ENCODE measurements at places on chromosomes 2 and 18. TPM values are rescaled to one million over a fixed set of nuclear protein-coding genes. Genes with fewer than 3 reads are reported as not detected.
A peak's percentile ranks its signal among the peaks of the same experiment; 100 is the strongest.

Gene KYNU
- total RNA-seq, result not detected

Gene ANKRD53
- total RNA-seq, result 0.22 TPM

Gene CTDSP1
- 41.2 TPM for total RNA-seq

Gene LIMS3
- total RNA-seq, result 5.4 TPM

GRCh38 chr2:69456154-69456553, 18.9 kb upstream of the NFU1 start:
- DNase-seq, result no peak

DNA sequence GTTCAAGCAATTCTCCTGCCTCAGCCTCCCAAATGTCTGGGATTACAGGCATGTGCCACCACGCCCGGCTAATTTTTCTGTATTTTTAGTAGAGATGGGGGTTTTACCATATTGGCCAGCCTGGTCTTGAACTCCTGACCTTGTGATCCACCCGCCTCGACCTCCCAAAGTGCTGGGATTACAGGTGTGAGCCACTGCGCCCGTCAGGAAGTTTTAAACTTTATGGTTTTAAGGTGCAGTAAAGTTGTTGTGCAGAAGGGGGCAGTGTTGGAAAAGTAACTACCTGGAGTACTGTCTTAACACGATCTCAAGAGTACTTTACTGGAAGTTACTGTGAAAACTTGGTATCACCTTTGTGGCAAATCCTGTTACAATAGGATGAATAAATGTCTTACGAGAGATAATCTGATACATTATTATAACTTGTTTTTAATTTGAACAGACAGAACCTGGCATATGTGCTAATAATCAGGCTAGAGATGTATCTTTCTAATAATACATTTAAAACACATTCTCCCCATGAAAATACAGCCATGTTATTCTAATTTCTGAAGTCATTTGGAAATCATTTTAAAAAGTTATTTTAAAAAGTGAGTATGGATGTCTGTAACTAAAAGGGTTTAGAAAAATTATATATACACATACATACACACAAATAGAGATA, 10.8 kb downstream of the SPDYA start:
- peak; percentile 60 for DNase-seq

- DNase-seq, result no peak
Observed at GRCh38 chr2:69188182-69188900, 175.4 kb downstream of the ANTXR1 start.

- DNase-seq, result no peak
Observed at GRCh38 chr2:12935222-12935621, 218.5 kb downstream of the TRIB2 start.

DNA sequence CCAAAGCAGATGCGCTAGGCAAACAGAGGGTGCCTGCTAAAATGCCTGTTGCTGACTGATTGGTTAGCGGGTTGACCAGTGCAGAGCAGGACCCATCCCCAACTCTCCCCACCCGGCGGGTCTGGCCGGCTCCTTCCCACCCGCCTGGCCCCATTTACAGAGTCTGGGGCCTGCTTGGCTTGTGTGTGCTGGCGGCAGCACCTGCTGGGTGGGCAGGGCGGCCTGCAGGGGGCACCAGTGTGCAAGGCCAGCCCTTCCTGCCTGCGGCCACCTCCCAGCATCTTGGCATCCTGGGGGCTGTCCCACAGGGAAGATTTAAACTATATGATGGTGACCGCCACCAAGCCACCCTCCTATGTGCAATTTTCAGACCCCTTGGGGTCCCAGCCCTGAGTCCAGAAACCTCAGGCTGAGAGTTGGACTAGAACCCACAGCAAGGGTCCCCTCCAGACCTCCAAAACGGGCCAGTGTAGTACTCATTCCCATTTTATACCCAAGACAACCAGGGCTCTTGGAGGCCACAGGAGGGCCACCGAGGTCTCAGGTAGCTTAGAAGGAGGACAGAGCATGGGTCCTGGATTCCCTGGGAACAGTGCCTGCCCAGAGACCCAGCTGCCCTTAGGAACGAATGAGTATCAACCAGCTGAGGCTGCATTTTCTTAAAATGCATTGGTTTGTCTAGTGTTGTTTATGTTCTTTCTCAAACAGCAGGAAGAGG, 173.6 kb downstream of the SMAD7 start:
- peak; percentile 67 for DNase-seq

GRCh38 chr2:101704816-101705578, 7.5 kb downstream of the MAP4K4 start:
- peak; percentile 39 for DNase-seq

DNA sequence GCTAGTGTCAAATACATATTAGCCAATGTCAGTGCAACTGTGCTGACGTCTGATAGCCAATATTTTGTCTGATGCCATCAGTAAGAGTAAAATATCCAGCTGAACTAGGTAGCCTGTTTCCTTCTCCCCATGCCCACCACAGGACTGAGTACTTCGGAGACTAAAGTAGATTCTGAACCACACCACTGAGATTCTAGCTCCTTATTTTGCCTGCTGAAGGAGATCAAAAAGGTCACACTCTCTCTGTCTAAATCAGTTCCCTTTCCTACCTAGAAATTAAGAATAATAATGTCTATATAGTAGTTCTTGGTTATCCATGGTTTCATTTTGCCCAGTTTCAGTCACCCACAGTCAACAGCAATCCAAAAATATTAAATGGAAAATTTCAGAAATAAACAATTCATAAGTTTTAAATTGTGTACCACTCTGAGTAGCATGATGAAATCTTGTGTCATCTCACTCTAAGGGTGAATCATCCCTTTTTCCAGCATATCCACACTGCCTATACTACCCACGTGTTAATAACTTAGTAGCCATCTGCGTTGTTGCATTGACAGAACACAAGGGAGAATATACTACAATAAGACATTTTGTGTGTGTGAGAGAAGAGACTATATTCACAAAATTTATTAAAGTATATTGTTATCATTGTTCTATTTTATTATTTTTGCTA, 1043.3 kb upstream of the PIK3C3 start:
- DNase-seq, result no peak

GRCh38 chr2:240672701-240673190, 9.9 kb downstream of the AQP12B start:
- no peak for DNase-seq

DNA sequence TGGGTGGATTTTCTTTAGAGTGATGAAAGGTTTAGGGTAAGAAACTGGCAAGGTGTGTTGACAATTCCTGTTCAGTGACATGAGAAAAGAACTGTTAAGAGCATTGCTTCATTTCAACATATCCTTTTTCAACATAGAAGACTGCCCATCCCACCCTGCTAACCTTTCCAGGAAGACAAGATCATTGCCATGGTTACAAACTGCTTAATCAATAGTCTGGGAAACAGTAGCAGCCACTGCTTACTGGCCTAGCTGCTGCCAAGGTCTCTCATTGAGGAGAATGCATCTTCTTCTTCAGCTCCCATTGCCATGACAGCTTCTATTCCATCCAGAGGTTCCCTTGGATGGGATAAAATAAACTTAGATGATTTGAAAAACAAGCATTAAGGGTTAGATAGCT, 212.1 kb downstream of the LRRTM1 start:
- DNase-seq, result no peak

DNA sequence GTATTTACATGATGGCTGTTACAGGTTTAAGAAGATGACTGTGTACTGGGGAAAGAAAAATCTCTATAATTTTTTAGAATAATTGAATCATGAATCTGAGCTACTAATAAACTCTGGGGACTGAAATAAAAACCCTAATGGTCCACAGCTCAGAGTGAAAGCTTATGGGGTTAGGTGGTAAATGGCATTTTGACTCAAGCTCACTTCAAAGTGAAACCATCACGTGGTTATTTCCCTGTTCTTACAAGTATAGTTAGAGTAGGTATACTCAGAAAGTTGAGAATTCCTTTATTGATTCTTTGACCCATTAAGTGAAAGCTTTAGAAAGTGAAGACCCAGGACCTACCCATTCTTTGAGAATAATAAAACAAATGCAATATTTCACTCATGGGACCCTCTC, 626.2 kb upstream of the SETBP1 start:
- DNase-seq, result no peak

DNA sequence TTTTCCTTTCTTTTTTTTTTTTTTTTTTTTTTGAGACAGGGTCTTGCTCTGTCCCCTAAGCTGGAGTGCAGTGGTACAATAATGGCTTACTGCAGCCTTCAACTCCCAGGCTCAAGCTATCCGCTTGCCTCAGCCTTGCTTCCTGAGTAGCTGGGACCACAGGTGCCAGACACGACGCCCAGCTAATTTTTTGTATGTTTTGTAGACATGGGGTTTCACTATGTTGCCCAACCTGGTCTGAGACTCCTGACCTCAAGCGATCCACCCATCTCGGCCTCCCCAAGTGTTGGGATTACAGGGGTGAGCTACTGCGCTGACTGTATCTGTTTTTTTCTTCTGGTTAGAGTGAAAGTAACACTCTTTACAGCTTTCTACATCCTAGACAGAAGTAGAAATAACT, 240.3 kb upstream of the FBXO11 start:
- no peak for DNase-seq

Measured in lung microvascular endothelial cell (primary cell).